ENCODE measurements at places on chromosomes 3 and 15. TPM values are rescaled to one million over a fixed set of nuclear protein-coding genes. Genes with fewer than 3 reads are reported as not detected.

The TGM5 gene
- total RNA-seq: not detected

The ADAMTS9 gene
- total RNA-seq: 2.7 TPM

The P2RY14 gene
- not detected for total RNA-seq

The GOLGA6L4 gene
- 1.8 TPM for total RNA-seq

DNA sequence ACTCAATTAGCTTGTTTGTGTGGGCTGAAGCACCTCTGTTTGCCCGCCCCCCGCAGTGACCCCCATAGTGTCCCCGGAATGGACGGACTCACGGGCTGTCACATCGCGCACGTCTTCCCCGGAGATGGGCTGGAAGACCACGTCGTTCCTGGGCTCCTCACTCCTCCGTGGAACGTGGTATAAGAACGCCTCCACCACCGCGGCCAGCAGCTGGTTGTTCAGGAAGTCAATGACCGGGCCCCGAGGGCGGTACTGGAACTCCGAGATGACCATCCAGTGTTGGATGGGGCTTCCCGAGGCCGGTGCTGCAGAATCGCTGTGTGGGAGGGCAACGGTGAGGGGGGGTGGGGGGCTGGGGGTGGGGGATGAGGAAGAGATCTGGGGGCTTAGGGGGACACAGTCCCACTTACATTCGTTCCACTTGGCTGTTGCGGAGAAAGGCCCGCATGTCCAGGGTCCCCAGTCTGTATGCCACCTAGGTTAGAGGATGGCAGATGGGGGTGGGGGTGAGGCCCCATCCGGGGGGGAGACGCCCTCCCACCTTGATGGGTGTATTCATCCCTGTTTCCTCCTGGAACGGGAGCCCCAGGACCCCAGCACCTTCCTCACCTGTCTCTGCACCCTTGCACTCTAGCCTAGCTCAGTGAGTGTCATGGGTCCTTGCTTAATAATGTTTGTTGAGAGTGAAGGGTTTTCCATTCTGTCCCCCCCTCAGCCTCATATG lies 30.2 kb downstream of the MUC20 start:
- no peaks in the 10 kb centered on the region for H3K36me3 ChIP-seq
- no peak overlapping the region for H3K4me3 ChIP-seq
- H3K4me1 ChIP-seq: no peaks in the 10 kb centered on the region
- H3K27me3 ChIP-seq: peaks cover 18% of the 10 kb centered on the region

GRCh38 chr15:63202861-63203260 lies 13.5 kb downstream of the RAB8B start:
- peaks cover 21% of the 10 kb centered on the region for H3K4me1 ChIP-seq
- peak overlapping the region; percentile 56 for H3K27ac ChIP-seq
- H3K4me3 ChIP-seq: no peak overlapping the region
- H3K36me3 ChIP-seq: no peaks in the 10 kb centered on the region
- no peak for DNase-seq

DNA sequence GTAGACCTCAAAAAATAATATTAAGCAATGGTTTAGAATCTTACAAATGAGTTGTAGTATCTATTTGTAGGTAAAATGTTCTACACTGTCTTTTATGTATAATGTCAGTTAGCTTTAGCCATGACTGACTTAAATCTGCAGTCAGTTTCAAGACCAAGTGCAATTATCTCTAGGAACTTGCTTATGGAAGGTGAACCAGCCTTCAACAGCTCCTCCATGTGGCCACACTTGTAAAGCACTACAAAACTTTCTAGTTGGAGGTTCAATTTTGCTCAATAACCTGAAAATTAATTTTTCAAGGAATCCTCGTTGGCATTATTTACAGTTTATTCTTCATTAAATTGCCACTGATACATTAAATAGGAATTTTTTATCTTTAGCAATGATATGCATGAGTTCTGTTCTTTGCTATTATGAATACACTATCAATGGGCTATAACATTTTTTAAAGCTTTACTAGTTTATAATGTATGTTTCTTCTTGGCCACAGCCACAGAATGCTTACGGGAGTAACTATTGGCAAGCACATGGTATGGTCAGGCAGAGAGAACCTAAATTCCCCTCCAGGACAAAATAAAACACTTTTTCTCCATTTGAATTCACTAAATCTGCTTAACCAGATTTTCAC lies 315.3 kb upstream of the UBE2E2 start:
- H3K36me3 ChIP-seq: no peaks in the 10 kb centered on the region
- no peak overlapping the region for H3K27ac ChIP-seq
- no peak overlapping the region for H3K4me3 ChIP-seq
- H3K27me3 ChIP-seq: no peaks in the 10 kb centered on the region
- H3K4me1 ChIP-seq: no peaks in the 10 kb centered on the region

- peak overlapping the region; percentile 40 for H3K27ac ChIP-seq
- peaks cover 25% of the 10 kb centered on the region for H3K4me1 ChIP-seq
- no peak for DNase-seq
Observed at GRCh38 chr15:49247556-49248110, 77.6 kb downstream of the GALK2 start.

- peaks cover 6% of the 10 kb centered on the region for H3K4me1 ChIP-seq
- H3K27ac ChIP-seq: no peak overlapping the region
- H3K4me3 ChIP-seq: no peak overlapping the region
Observed at GRCh38 chr3:183265834-183266417, 12.9 kb downstream of the B3GNT5 start.

DNA sequence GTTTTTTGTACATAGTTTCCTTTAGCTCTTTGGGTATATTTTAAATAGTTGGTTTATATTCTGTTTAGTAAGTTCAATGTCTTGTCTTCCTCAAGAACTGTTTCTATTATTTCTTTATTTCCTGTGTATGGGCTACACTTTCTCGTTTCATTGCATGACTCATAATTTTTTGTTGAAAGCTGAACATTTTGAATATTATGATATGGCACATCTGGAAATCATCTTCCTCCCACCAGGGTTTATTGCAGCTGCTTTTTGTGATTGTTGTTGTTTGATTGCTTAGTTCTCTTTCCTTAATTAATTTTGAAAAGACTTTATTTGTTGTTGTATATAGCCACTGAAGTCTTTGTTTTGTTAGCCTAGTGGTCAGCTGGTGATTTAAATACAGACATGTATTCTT lies 43.8 kb downstream of the LSM3 start:
- no peaks in the 10 kb centered on the region for H3K27me3 ChIP-seq
- H3K27ac ChIP-seq: peak overlapping the region; percentile 25
- no peak overlapping the region for H3K4me3 ChIP-seq
- H3K36me3 ChIP-seq: no peaks in the 10 kb centered on the region
